Fibroblast of pulmonary artery (primary cell): ENCODE measurements at places on chromosomes 6 and 20.

- no peak for DNase-seq
Observed at GRCh38 chr20:63198606-63199005, 17.3 kb downstream of the YTHDF1 start.

- peak; percentile 13 for DNase-seq
Observed at GRCh38 chr6:99603421-99604165, 3.0 kb upstream of the PRDM13 start.

GRCh38 chr6:107185391-107185970 lies 70.2 kb upstream of the BEND3 start:
- DNase-seq = peak; percentile 50

- DNase-seq = peak; percentile 18
Observed at GRCh38 chr6:5115168-5115567, 30.0 kb downstream of the PPP1R3G start.

DNA sequence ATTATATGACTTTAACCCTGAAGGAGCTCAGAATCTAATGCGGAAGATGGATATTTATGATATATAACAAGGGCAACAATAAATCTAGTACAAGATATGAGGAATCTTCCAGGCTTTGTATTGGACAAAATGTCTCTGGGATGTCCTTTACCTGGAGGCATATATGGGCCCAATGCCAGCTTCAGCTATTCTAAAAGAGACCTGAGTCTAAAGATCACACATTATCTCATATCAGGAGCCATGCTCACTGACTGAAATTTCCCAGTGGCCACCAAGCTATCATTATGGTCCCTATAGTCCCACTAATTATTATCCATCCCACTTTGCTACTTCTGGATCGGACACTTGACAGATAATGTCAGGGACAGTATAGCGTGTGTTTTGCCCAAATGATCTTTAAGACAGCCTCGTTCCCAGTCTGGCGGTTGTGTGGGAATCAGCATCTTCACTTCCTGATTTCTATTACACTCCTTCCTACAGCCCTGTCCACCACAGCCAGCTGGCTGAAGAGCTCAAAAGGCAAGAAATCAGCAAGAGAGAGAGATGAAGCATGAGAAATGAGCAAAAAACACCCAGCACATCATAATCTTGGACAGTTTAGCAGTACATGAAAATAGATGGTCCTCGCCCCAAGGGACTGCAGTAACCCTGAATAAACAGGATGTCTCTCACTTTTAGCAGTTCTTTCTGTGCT lies 34.9 kb downstream of the KLHL31 start:
- DNase-seq = no peak

GRCh38 chr6:122392564-122393350 lies 6.7 kb upstream of the HSF2 start:
- no peak for DNase-seq

DNA sequence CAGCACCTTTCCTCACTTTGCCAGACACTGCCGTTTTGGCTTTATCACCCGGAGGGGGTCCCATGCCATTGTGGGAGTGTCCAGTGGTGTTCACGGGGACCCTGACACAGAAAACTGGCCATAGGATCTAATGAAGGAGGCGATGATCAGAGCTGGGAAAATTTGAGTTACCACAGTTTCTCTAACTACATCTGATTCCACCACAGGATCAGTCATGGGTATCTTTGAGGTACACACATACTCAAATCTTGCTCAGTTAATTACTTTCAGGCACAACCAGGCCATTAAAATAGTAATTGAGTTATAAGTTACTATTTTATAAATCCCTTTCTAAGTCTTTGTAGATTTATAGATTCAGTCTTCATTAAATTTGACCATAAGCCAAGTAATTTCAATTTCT lies 215.1 kb downstream of the PRL start:
- no peak for DNase-seq

- peak; percentile 43 for DNase-seq
Observed at GRCh38 chr20:23368316-23369071, 6.5 kb downstream of the GZF1 start.

- DNase-seq = no peak
Observed at GRCh38 chr6:109222848-109223247, 127.5 kb downstream of the CEP57L1 start.

- DNase-seq = no peak
Observed at GRCh38 chr6:150037526-150038201, 12.3 kb upstream of the RAET1L start.

GRCh38 chr6:89567630-89568390 lies 70.7 kb downstream of the LYRM2 start:
- no peak for DNase-seq

DNA sequence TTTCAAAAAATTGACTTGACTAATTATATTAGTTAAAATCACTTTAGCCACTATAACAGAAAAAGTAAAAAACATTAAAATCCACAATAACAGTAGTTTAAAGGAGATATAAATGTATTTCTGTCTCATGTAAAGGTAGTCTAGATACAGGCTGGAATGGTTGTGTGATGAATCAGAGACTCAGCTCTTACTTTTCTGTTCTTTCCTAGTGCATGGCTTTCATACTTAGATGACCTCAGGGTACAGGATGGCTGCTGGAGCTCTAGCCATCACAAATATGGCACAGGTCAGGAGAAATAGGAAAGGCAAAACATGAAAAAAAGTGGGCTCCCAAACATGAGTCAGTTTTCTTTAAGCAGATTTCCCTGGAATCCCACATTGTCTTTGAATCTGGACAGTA lies 157.7 kb upstream of the FLRT3 start:
- DNase-seq = no peak

GRCh38 chr6:163356324-163356723 lies 58.2 kb upstream of the QKI start:
- peak; percentile 81 for DNase-seq

DNA sequence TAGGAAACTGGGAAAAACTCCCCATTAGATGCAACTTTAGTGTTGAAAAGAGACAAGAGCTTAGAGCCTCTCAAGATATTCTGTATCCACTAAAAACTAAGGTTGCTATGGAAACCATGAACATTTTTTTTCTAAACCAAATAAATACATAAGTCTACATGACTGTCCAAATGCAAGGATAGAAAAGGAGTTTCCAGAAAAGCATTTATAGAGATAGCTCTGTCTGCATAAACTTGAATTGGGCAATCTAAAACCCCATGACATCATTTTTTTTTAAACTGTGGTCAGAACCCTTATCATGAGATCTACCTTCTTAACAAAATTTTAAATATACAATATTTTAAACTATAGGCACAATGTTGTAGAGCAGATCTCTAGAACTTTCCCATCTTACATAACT lies 36.4 kb upstream of the FAM83B start:
- no peak for DNase-seq

DNA sequence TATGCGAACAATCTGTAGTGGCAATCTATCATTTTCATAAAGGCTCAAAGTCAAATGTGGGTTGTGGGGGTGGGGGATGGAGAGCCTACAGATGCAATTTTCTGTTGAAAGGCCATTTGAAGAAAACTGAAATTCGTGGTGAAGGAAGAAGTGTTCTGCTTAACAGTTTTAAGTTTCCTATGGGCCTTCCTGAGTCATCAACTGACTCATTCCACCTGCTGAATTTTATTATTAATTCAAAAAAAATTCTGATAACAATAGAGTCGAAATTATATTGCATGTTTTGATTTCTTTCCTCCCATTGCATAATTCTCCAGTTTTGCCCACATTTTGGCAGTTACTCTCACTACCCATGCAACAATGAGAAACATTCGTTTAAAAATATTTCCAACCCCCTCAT lies 622.3 kb upstream of the ARID1B start:
- DNase-seq = peak; percentile 17

DNA sequence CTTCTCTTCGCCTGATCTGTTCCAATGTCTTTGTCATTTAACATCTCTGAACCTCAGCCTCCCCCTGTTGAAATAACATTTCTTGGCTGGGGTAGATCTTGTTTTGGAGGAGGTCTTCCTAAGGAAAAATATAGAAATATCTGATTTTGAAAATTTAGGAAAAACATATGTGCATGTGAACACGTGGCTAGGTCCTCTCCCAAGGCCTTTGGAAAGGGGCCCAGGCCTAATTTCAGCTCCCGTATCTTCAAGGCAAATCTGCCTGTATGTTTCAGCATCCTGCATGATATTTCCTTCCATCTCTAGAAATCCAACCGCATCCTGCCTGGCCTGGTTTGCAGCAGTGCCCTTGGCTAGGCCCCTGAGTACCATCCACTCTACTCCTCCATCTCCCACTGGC lies 261.2 kb downstream of the PHACTR1 start:
- no peak for DNase-seq

- DNase-seq = no peak
Observed at GRCh38 chr20:23744817-23745216, 5.9 kb downstream of the CST1 start.

DNA sequence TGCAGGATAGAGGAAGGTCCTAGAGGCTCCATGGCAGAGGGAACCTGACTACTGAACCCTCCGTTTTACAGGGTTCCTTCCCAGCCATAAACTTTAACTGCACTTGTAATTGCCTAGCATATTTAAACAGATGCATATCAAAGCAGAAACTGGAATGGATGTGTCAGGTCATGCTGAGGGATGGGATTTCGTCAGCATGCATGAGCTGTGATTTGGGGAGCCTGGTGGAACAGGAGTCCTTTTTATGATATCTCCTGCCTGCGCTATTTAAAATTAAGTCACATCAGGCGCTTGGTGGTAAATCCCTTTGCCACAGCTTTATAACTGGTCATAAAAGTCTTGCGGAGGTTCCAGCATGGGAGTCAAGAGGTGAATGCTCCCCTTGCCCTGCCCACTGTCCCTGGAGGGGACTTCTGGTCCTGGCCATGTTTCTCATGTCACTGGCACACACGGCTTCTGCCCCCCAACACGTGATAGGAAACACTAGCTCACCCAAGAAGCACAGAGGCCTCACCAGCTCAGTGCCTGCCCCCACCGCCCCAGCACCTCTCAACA lies 26.0 kb upstream of the PCMTD2 start:
- no peak for DNase-seq

- DNase-seq = peak; percentile 5
Observed at GRCh38 chr20:15716256-15716655, 857.0 kb downstream of the KIF16B start.

DNA sequence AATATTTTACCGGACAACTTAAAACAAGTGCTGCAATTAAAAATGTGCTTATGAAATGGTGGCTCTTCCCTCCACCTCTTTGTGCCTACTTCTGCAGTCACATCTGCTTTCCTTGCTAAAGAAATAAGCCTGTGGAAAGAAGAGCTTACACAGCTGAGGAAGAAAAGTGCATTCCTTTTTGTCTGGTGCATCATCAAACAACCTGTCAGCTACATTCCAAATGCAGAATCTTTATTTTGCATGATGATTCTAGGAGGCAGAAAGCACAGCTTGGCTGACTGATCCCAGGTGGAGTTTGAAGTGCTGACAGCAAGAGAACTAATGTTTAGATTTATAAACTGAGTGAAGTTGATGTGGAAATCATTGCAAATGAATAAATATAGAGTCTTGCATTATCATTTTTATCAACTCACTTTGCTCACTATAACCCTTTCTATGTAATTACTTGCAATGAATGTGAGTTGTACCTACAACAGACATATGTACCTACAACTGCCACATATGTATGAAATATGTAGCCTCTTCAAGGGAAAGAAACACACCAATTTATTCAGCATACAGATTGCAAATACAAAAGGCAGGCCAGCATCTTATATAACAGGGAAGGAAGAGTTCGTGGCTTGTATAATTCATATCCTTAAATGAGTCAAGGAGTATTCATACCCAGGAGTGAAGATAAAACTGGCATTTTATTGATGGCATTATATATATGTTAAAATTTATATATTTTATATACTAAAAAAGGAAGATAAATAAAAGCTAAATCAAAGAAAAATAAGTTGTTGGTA lies 223.4 kb upstream of the MCHR2 start:
- DNase-seq = no peak

- DNase-seq = no peak
Observed at GRCh38 chr6:113055061-113055460, 707.9 kb downstream of the RFPL4B start.

DNA sequence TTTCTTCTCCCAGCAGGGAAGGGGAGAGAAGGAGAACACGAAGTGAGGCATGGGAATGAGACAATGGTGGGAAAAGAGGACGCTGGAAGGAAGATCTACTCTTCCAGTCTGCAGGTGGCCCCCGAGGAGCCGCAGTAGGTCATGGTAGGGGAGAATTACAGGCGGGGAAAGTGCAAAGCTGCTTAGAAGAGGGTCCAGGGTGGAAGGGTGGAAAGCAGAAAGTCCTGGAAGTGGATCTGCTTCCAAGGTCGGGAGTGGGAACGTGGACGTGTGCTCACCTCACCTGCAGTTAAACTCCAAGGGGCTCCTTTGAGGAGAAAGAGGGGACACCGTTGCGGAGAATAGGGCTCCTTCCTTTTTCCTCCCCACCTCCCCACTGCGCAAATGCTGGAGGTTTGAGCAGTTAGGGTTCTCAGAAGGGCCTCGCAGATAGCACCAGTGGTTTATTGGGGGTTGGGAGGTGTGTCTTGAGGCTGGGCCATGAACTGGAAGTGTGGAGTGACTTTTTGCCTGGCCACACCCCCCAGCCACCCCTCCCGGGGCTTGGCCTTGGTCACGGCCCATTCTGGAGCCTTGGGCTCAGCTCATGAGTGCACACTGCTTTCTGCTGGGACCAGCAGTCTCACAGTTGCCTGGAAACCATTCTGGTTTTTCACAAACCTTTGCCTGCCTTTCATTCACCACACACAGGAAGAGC lies 100.4 kb upstream of the MLN start:
- DNase-seq = no peak

- DNase-seq = peak; percentile 43
Observed at GRCh38 chr6:106309766-106310373, 15.7 kb downstream of the ATG5 start.

GRCh38 chr6:39003072-39003471 lies 45.5 kb upstream of the GLP1R start:
- no peak for DNase-seq

DNA sequence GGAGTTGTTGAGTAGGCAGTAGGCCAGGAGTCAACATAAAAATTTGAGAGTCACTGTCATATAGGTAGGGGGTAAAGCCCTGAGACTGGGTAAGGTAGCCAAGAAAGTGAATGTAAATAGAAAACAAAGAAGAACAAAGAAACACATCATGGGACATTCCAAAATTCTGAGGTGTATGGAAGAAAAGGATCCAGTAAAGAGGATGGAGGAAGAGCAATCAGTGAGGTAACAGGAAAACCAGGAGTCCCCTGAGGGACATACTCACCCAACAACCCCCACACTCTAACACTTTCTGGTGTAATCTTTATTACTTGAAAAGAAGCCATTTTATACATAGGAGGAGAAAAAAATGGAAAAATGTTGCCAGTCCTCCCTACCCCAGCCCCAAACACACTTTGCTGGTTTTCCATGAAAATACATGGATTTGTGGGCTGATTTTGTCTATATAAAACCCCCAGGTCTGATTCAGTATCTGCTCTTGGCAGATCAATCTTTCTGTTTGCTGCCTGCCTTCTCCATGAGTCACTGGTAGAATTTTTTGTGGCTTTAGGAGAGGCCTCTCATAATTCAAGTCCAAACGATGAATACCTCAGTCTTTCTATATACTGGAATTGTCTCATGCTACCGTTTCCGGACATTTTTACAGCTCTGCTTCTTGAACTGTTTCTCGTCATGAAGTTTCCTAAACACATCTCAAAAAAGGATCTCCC lies 271.4 kb upstream of the MAN1A1 start:
- peak; percentile 77 for DNase-seq

GRCh38 chr20:20014659-20015058 lies 2.5 kb upstream of the NAA20 start:
- peak; percentile 39 for DNase-seq
